Anterior cingulate cortex (tissue), 58 donors: ENCODE measurements at places on chromosomes 11 and 22.

- DNase-seq, result peak; percentile 41
These were observed 50.8 kb downstream of the FLRT1 start for GRCh38 chr11:64086258-64087123.

GRCh38 chr11:102256251-102256650, 61.0 kb upstream of the BIRC3 start:
- DNase-seq, result no peak

DNA sequence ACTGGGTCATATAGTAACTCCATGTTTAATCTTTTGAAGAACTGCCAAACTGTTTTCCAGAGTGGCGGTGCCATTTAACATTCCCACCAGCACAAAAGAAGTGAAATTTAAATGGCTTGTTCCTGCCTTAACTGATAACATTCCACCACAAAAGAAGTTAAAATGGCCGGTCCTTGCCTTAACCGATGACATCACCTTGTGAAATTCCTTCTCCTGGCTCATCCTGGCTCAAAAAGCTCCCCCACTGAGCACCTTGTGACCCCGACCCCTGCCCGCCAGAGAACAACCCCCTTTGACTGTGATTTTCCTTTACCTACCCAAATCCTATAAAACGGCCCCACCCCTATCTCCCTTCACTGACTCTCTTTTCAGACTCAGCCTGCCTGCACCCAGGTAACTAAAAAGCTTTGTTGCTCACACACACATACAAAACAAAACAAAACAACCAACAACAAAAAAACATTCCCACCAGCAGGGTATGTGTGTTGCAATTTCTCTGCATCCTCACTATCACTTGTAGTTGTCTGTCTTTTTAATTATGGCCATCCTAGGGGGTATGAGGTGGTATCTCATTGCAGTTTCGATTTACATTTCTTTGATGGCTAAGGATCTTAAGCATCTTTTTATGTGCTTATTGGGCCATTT, 109.0 kb downstream of the FAR1 start:
- DNase-seq, result no peak

- DNase-seq, result no peak
These were observed 872.8 kb downstream of the BRD1 start for GRCh38 chr22:48954781-48955311.

- DNase-seq, result no peak
These were observed at the start of gene MS4A1 for GRCh38 chr11:60455531-60456042. Gene MS4A1 (plus strand): TSS chr11:60455847. CDS start chr11:60462375, 6,528 bp downstream.
